ENCODE measurements at places on chromosomes 2 and 18.

DNA sequence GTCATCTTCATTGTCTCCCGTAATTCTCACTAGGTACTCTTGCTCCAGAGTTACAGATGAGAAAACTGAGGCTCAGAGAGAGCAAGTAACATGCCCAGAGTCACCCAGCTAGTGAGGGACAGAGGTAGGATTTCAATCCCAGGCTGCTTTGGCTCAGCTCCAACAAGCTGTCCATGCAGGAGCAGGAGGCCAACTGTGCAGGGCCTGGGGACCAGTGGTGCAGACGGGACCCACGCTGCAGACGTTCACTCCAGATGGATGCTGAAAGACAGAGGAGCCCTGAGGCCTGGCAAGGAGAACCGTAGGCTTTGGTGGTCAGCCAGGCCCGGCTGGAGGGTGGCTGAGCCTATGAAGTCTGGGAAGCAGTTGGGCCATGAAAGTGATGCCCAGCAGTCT, 102.6 kb downstream of the MCFD2 start:
- DNase-seq: no peak

GRCh38 chr2:215361876-215362561, 50.2 kb downstream of the ATIC start:
- DNase-seq: no peak

GRCh38 chr2:63866009-63866709, 24.5 kb downstream of the UGP2 start:
- DNase-seq: no peak

- DNase-seq: no peak
Measured at GRCh38 chr2:126913329-126913728, 14.6 kb downstream of the TEX51 start.

GRCh38 chr2:121648206-121649148, 785 bp downstream of the CLASP1 start:
- DNase-seq: no peak

DNA sequence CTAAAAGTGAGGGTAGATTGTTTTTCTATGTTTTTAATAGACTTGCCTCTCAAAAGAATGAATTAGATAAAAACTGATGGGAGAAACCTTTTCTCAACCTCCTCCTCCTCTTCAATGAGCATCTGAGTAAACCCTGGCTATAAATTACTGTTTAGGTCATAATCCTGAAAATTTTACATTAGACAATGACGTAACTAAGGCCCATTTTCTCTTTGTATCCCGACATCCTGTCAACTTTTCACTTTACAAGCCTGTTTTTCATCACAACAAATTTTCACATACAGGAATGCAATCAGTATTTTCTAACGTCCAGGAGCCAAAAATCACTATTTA, 1.3 kb downstream of the SPIRE1 start:
- DNase-seq: no peak

DNA sequence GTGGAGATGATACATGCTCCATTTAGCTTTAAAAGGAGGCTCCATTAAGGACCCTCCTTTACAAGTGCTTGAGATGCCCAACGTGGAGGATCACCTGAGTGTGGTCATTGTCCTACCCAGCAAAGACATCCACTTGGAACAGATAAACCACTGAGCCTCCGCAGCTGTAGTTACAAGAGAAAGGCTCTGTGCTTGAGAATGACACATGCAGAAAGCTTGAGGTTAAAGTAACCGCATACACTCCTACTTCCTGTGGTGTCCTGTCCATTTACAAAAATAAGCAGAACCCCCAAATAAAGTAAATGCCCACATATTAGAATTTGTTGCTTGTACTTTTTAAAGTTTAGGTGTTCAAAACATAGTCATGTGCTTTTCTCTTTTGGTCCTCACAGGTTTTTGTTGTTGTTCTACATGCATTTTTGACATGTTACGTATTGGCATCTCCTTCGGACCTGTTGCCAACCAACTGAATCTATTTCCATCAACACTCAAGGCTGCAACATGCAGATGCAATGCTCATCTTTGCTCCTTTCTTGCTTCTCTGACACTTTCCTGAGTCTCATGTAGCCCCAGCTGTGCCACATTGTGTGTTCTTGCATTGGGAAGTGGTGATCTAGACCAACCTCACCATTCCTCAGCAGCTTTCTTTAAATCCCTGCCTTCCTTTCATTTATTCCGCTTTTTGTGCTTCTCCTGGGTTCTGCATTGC, 56.0 kb downstream of the SERPINB7 start:
- DNase-seq: no peak

DNA sequence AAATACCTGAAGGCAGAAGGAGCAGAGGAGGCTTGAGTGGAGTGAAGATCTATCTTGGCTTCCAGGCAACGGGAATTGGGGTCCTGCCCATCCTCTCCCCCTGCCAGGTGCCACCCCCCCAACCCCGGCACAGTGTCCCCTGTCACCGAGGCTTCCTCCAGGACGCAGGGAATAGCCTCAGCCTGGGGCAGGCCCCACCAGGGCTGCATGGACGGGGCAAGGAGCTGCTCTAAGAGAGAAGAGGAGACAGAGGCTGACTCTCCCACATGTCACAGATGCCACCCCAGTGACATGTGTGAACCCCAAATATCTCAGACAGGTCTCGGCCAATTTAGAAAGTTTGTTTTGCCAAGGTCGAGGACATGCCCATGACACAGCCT, 42.1 kb downstream of the PXDN start:
- DNase-seq: no peak

DNA sequence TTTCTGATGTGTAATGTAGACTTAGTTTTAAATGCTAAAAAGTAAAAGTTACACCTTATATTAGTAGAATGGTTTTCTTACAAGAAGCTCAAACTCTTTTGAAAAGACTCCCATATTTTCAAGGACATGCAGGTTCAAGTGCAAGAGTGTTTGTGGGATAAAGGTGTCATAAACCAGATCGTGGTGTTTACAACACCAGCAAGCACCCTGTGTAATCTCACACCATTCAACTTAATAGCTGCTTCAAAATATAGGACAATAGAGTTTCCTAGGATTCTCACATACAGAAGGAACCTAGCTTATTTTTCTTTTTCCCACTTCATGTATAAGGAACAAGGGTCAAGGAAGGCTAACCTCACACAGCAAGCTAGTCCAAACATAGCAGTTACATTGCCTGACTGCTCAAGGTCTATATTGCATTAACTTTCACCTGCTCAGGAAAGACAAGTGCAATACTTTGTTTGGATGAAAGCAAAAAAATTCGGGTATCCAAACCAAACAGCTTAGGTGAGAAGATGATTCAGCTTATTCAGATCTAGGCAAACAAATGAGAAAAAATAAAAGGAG, 172.3 kb downstream of the IKZF2 start:
- DNase-seq: no peak

DNA sequence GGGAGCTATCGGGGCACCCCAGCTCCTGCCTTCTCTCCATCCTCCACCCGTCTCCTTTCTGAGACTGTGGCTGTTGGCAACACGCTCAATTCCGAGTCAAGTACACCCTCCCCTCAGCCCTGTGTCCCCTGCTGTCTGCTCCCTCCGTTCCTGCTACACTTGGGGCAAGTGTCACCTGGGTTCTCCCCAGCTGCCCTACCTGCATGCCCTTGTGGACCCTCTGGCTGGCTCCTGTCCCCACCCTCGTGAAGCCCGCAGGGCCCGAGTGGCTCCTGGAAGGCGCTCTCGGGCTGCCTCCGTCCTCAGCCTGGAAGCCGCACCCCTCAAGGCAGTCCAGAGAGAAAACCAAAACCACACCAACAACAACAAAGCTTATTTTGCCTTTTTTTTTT, 33.9 kb downstream of the PDIA6 start:
- no peak for DNase-seq

GRCh38 chr2:168278424-168278888, 31.1 kb upstream of the STK39 start:
- no peak for DNase-seq

DNA sequence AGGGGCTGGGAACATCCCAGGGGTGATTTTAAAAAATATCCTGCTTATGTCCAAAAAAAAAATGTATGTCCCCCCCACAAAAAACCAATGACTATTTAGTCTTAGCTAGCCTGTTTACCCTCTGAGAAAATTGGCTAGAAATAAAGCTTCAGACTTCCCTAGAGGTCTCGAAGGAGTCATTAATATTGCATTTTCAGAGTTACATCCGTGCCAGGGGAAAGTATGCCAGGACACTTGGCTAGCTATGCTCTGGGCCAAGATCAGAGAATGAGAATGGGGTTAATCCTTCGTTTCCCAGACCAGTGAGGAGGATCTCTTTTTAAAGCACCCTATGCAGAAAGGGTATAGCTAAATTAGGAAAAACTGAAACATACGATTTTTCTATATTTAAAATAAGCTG, 183.6 kb downstream of the MC4R start:
- DNase-seq: no peak

- DNase-seq: no peak
Measured at GRCh38 chr2:39409697-39410389, 27.2 kb downstream of the MAP4K3 start.

DNA sequence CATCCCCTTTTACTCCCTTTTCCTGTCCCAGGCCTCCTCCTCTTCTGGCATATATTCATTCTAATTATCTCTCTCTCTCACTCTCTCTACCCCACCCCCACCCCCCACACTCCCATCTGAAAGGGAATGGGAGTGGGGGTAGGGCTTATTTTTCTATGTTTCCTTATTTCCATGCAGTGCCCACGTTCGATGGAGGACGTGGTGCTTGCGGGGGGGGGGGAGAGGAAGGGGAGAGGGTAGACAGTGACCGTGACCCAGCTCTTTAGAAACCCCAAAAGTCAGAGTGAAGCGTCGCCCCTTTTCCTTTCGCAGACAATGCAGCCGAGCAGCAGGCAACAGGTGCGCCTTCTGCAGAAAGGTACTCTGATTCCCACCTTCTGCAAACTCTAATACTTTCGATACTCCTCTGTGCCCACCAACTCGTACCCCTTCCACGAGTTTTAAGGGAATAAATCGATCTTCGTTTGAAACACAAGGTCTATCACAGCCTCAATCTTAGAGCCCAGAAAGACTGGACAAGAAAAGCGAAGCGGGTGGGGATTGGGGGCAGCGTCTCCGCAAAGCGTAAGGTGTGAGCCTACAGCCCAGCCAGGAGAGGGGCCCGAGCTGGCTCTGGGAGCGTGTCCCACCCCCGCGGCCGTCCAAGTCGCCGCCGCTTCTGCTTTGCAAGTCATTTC, 891 bp upstream of the NR4A2 start:
- no peak for DNase-seq

- no peak for DNase-seq
Measured at GRCh38 chr2:31107591-31108300, 30.5 kb downstream of the GALNT14 start.

DNA sequence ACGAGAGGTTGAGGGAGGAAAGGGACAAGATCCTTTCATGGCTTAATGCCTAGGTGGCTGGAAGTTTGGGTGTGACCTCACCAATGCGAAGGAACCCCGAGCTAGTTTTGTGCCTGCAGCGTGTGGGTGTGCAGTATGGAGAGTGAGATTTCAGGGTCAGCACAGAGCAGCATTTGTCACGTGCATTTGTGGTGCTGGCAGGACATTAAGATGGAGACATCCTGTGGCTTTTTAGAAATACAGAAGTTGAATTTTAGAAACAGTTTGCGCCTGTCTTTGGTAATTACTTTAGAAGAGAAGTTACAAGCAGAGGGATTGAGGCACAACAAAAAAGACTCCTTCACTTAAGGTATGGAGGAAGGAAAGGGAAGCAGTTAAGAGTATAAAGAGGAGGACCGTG, 258.2 kb upstream of the THUMPD2 start:
- DNase-seq: no peak

DNA sequence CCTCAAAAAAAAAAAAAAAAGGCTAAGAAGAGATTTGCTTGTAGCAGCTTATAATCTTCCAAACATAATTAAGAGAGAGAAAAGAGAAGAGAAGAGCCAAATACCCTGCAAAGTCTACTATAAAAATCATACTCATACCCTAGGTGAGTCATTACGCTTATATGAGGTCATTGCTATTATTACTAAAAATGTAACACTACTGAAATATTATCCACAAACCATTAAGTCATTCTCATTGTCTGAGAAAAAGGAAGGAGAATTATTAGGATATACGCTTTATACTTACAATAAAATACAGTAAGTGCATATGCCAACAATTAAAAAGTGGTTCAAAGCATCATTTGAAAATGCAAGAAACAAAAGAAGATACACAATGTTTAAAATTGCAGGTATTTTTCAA, 66.5 kb downstream of the COLEC12 start:
- DNase-seq: no peak

- DNase-seq: peak; percentile 52
Measured at GRCh38 chr2:235382179-235382578, 111.7 kb upstream of the AGAP1 start.

DNA sequence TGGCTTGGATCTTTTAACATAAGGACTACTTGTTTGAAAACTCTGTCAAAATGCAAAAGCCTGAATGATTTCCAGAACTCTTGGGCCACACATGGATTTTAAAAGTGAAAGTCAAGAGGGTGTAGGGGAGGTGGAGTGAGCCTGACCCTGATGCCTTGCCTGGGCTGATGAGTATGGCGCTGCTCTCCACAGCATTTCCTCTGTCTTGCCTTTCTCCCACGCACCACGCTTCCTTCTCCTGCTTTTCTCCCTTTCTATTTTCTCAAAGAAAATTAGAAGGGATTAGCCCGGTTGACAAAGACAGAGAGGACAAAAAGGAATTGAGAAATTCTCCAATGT, 207.0 kb upstream of the CCDC68 start:
- no peak for DNase-seq

GRCh38 chr18:59876310-59876626, 23.5 kb upstream of the PMAIP1 start:
- no peak for DNase-seq

DNA sequence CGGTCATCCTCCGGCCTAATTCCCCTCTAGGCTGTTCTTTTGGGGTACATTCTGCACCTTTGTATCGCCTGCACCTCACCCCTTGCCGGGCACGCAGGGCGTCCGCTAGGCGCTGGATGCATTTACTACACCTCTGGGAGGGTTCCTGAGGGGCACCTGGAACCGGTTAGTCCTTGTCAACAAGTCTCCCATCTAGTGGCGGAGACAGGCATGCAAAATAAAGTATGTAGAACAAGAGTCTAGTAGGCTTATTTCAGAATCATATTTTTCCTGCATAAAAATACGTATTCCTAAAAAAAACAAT, 705 bp upstream of the TEX261 start:
- no peak for DNase-seq

GRCh38 chr2:54139210-54139609, 23.8 kb downstream of the ACYP2 start:
- DNase-seq: no peak

DNA sequence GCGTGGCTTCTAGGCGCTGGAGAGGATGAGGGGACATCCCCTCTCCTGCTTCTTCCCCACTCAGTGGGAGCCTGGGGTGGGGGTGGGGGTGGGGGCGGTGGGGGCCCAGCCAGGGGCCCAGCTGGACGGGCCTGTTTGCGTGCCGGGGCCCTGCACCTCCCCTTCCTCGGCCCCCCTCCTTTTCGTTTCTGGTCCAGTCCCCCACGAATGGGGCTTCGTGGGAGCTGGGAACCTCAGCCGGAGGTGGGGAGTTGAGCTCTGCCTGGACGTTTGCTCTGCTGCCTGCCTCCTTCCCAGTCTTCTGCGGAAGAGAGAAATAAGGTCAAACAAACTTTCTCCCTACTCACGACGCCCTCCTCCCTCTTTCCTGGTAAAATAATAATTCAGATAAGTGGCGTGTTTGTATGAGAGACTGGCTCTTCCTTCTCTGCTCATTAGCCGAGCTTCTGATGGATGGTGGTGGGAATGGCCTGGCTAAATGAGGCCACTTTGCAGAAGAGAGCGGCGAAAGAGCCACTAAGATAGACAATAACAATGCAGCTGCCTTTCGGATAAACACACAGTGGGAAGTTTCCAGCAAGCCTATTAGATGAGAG, 782 bp downstream of the MTA3 start:
- no peak for DNase-seq
